ENCODE measurements at places on chromosomes 2 and 18.

- DNase-seq = no peak
Measured at GRCh38 chr2:235215248-235215647, 263.4 kb downstream of the SH3BP4 start.

GRCh38 chr18:76054156-76054555, 440.9 kb downstream of the ZNF516 start:
- no peak for DNase-seq

GRCh38 chr2:126696644-126697520, 40.9 kb downstream of the GYPC start:
- no peak for DNase-seq

DNA sequence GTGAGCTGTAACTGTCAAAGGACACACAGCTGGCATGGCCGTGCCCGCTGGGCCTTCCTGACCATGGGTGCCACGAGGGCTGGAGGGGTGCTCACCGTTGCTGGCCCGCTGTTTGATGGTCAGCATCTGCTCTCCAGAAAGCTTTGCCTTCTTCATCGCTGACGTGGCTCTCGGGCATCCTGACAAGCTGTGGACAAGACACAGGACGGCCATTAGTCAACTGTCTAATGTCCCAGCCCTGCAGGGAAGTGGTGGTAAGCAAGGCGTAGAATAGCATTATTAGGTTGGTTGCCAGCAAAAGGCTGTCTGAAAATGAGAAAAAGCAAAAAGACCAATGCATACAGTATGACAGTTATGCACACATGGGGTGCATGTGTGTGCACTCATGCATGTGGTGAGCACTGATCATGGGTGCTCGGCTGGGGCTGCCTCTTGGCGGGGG, 64.7 kb upstream of the PXDN start:
- no peak for DNase-seq

GRCh38 chr2:98394595-98395153, 48.4 kb downstream of the CNGA3 start:
- no peak for DNase-seq

GRCh38 chr2:201420442-201421113, 30.7 kb downstream of the TRAK2 start:
- no peak for DNase-seq

DNA sequence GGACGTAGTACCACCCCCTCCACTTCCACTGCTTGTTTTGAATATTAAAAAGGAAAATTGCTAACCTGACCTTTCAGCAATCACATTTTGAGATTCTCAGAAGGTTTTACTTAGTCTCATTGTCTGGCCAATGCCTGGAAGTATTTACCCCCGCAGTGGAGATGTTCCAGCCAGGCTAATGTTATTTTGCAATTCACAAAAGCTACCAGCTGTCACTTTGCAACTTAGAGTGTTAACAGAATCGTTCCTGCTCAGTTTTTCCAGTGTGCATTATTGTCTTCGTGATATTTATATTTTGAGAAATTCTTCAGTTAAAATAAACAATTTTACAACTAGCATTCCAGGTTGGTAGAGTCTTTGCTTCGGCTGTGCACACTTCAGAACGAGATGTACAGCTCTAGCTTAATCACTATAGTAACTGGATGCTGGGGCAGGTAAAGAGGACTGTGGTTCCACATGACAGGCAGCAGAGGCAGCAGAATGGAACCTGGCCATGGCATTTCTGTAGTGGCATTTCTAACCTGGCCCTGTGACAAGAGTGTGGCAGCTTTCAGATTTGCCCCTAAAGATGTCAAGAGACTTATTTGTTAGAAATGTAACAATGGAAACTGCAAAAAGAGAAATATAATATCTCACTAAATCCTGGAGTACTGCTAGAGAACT, 85.1 kb downstream of the DTNA start:
- DNase-seq = no peak

DNA sequence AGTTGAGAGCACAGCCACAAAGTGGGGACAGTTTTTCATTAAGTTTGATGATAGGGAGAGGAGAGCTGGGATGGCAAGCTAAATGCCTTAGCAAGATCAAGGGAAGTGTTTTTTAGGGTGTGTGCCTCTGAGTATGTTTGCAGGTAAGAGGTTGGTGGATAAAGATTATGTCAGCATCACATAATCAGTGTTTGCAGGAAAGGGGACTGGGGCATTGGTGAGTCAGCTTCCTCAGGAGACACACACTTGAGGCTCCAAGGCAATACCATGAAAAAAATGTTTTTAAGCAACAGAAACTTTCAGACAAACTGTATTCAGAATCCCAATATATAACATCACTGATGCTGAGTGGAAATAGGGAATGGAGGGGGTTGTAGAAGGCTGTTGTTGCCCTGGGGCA, 25.4 kb upstream of the DTNB start:
- DNase-seq = no peak

DNA sequence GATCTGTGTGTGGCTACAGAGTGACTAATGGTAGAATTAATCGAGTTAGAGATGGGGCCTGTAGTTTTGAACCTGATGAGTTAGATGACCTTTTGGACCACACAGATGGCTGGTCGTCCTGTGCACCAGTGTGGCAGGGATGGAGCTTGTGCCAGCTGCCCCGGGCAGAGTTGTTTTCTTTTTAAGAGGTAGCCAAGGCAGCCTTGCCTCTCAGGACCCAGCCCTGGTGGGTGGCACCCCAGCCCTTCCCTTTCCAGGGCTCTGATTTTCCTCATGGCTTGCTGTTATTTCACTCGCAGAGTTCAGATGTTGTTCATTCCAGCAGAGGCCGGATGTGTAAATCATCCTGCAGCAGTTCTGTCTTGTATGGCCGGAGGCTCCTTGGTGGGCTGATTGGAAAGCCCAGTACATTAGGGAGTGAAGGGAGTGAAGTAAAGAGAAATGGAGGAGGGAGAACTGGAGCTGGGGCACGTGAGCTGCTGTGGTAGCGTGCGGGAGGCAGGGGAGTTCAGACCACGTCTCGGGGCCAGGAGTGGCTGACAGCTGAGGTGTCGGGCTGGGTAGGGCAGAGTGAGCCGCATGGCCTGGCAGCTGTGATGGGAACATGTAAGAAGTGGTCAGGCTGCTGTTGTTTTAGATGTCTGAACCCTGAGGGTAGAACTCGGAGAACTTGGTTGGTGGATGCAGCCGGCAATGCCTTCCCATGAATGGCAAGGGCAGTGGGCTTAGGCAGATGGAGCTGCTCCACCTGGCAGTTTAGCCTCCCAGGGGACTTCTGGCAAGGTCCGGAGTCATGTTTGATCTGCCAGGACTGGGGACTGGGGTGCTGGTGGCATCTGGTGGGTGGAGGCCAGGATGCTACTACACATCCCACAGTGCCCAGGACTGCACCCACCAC, 28.8 kb downstream of the ASAP2 start:
- DNase-seq = no peak
